Epithelial cell of proximal tubule (primary cell): ENCODE measurements at places on chromosomes 11 and 22.
A peak's percentile ranks its signal among the peaks of the same experiment; 100 is the strongest.

GRCh38 chr11:9118277-9118676, 26.9 kb upstream of the SCUBE2 start:
- no peak for DNase-seq

DNA sequence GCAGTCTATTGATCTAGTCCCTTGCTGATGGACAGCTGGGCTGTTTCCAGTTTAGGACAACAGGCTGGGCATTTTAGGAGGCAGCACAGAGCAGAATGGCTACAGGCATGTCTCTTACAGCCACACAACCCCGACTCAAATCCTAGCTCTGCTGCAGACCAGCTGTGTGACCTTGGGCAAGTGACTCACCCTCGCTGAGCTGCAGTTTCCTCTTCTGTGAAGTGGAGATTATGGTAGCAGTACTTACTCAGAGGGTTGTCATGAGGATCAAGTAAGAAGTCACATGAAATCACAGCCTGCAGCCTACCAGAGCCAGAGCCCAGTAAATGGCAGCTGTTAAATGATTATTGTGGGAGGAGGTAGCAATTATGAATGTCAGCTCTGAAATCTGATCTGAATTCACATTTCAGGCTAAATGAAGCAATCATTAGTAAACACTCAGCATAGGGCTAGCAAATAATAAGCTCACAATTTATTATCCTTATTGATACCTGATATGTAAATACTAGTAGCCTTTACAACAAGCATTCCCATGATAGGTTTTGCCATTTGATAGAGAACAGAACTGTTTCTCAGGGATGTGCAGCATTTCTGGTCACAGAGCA, 58.9 kb downstream of the MYEOV start:
- peak; percentile 57 for DNase-seq

- DNase-seq: no peak
Measured at GRCh38 chr11:75103380-75104026, 6.8 kb upstream of the OR2AT4 start.

- no peak for DNase-seq
Measured at GRCh38 chr11:1570531-1570895, 1.6 kb downstream of the DUSP8 start.

GRCh38 chr11:22244986-22245592, 52.2 kb downstream of the ANO5 start:
- DNase-seq: peak; percentile 6

GRCh38 chr11:9834291-9834690, 170.4 kb downstream of the SWAP70 start:
- no peak for DNase-seq

DNA sequence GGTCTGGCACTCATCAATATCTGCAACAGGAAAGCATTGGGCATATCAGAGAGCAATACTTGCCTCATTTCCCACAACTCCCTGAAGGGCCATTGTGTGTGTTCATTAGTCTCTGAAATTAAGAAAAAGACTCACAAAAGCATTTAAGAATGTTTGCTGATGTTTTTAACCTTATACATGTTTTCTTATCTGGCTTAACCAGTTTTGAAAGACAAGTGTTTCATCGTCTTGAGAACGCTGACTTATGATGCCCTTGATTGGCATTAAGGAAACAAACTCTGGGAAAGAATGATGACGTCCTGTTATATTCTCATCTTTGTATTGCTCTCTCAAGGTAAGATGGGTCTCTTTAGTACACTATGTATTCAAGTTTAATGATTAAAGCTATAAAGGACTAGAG, 32.0 kb downstream of the SCUBE2 start:
- DNase-seq: no peak

- DNase-seq: no peak
Measured at GRCh38 chr11:74008373-74009229, at the start of gene UCP3. UCP3 (minus strand) TSS chr11:74009085; CDS start chr11:74007042, 2,043 bp downstream.

GRCh38 chr11:40104941-40105550, 1354.4 kb downstream of the LRRC4C start:
- no peak for DNase-seq

GRCh38 chr11:43772733-43773132, 92.2 kb downstream of the HSD17B12 start:
- no peak for DNase-seq

- DNase-seq: no peak
Measured at GRCh38 chr11:75823415-75823814, 8.4 kb downstream of the UVRAG start.

- no peak for DNase-seq
Measured at GRCh38 chr22:17243524-17243923, 24.3 kb upstream of the ADA2 start.

DNA sequence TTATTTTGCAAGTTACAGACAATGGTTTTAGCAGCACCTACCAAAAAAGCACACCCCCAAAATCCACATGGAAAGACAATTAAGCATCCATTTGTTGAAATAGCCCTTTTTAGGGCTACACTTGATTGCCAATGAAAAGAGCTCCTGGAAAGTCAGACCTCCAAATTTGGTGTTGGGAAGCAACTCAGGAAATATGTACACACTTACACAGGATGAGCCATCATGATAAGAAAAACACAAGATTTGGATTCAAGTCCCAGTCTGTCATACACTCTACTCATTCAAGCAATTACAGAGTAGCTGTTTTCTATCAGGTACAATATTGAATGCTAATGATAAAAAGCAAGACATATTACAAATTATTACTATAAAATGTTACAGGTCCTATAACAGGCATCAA, 31.5 kb downstream of the FAM168A start:
- DNase-seq: no peak

- DNase-seq: no peak
Measured at GRCh38 chr11:118243993-118244762, 8.0 kb downstream of the MPZL3 start.

- DNase-seq: no peak
Measured at GRCh38 chr11:1516273-1517067, 29.9 kb upstream of the MOB2 start.

- no peak for DNase-seq
Measured at GRCh38 chr11:75471176-75471973, 38.4 kb upstream of the KLHL35 start.

DNA sequence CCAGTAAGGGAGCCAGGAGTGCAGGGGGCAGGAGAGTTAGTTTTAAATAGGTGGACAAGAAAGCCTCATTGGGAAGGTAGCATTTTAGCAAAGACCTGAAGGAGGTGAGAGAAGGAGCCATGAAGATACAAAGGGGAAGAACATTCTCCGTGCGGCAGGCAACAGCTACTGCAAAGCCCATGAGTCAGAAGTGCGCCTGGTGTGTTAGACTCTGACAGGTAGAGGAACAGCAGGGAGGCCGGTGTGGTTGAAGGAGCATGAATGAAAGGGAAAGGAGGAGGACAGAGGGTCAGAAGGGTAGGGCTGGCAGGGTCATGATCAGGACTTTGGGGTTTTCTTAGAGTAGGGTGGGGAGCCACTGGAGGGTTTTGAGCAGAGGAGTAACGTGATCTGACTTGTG, 34.5 kb upstream of the PAMR1 start:
- DNase-seq: no peak

DNA sequence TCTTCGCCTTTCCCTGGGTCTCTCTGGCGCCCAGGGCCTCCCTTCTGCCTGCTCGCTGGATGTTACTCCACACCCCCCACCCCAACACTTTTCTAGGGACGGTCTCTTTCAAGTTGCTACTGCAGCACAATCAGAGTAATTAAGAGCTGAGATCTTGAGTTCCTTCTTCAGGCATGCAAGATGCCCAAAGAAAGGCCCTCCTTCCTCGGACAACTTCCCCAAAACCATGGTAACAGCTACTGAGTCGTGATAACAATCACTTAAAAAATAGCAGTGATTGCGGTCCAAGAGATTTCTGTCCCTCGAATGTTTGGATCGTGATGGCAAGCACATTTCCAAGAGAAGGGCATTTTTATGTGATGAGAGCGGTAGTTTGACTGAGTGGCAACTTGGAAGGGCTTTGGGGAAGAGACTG, 638 bp upstream of the TENM4 start:
- no peak for DNase-seq

- no peak for DNase-seq
Measured at GRCh38 chr11:43366677-43367076, 8.0 kb downstream of the TTC17 start.

GRCh38 chr11:75195167-75195962, 44.5 kb downstream of the SLCO2B1 start:
- no peak for DNase-seq

DNA sequence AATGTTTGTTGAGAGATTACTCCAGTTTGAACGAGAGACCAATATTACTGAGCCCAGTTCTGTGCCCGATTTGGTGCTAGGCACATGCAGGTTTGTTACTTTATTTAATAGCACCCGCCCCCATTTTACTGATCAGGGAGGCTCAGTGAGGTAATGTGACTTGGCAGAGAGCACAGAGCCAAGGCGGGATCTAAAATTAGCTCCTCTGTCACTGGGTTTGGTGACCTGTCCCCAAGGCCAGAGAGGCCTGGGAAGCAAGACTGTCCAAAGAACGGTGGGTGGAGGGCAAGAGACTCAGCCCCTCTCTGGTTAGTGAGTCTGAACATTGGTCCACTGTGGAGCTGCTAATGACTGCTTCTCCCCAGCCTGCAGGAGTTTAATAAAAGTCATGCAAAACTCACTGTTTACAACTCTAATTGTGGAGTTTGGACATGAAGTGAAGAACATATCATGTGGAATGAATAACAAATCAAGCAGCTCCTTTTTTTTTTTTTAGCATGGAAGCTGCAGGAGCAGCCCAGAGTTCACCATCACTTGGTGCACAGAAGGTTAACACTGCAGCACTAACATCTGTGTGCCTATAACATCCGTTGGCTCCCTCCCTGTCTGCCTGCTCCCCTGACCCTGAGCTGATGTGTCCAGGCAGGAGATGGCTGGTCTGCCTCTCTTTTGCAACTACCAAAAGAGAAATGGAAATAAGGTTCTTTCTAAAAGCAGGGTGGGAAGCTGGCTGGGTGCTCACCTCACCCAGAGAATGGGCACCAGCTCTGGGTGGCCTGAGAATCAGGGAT, 39.0 kb downstream of the CSNK2A3 start:
- no peak for DNase-seq

DNA sequence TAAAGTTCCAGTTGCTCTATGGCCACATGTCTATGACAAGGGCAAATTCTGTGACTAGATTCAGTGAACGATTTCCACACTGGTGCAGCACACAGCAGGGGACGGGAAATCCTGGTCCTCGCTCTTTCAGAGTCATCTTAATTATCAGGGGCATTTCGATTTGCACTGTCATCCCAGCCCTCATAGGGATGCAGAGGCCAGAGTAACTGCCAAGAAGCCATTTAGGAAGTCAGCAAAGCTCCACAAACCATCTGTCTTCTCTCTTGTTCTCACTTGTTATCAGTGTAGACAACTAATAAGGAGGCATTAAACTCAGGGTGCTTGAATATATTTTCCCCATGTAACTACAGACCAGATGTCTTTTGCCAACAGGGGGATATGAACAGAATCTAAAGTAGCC, 151.7 kb downstream of the STK33 start:
- DNase-seq: no peak

DNA sequence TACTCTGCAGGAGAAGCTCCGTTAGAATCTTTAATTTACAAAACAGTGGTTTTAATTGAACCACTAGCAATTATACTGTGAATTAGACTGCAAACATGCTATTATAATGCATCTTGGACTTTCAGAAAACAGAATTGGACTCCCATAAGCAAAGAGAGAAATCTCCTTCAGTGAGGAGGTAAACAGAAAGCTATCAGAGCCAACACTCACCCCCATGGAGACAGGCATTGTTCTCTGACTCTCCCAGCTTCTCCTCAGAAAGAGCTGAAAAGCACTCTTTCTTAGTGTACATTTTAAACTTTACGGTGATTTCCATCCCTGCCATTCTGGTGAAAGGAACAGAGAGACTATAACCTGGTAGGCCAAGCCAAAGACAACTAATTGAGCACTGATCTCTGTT, 176.9 kb downstream of the GRIA4 start:
- DNase-seq: no peak

- no peak for DNase-seq
Measured at GRCh38 chr22:38440747-38441350, 14.2 kb downstream of the KCNJ4 start.

- no peak for DNase-seq
Measured at GRCh38 chr11:104968856-104969776, 742 bp upstream of the CASP4 start.

- DNase-seq: peak; percentile 59
Measured at GRCh38 chr11:12556788-12557384, 117.3 kb upstream of the TEAD1 start.

- DNase-seq: no peak
Measured at GRCh38 chr22:20853236-20853660, 5.4 kb downstream of the PI4KA start.

GRCh38 chr11:83951521-83951920, 665.4 kb upstream of the CCDC90B start:
- DNase-seq: no peak

GRCh38 chr11:8031248-8032115, 44.3 kb downstream of the EIF3F start:
- no peak for DNase-seq

DNA sequence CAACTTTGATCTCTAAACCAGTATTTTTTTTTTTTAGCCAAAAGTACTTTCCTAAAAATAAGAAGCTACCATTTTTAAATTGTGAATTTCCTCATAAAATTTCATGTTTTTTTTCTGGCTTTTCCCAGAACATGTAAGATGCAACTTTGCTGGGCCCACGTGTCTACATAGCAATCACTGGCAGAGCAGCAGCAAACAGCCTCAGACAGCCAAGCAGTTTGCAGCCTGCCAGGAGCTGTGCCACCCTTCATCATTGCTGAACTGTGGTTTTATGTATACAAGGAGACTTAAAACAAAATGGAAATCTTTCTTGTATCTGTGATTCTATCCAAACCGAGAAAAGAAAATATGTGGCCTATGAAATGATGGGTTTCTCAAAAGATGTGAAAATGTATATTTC, 110.2 kb downstream of the GRIA4 start:
- no peak for DNase-seq

- DNase-seq: no peak
Measured at GRCh38 chr11:64787526-64788320, 9.4 kb upstream of the SF1 start.

GRCh38 chr11:119992171-119993051, 145.5 kb downstream of the TRIM29 start:
- DNase-seq: no peak

DNA sequence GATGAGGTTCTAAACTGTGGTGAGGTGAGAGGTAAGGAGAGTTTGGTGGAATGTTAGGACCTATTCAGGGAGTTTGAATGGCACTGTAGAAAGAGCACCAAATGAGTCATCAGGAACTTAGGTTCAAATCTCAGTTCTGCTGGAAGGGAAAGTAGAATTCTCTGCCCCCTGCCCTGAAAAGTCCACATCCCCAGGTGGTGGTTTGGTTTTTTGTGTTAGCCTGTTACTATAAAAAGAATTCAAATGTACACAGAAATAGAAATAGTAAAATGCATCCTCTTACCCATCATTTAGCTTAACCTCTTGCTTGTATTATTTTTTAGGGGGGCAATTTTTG, 20.2 kb downstream of the PPFIBP2 start:
- no peak for DNase-seq
